ENCODE measurements at places on chromosomes 12 and 14.
A peak's percentile ranks its signal among the peaks of the same experiment; 100 is the strongest.

DNA sequence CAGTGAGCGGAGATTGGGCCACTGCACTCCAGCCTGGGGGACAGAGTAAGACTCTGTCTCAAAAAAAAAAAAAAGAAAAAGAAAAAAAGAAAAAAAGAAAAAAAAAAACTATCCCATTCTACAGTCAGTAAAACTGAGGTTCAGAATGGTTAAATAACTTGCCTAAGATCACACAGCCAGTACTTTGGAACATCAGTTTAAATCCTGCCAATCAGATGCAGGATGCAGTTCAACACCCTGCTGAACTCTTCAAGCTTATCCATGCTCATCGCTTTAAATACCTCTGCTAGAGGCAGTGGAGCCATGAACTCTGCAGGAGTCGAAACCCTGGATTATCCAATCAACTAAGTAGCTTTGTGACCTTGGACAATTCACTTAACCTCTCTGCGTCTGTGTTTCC is 3.4 kb downstream of the ZNF385A start:
- DNase-seq, result no peak

GRCh38 chr14:74554742-74555362 is 57.2 kb downstream of the LTBP2 start:
- no peak for DNase-seq

- no peak for DNase-seq
Measured at GRCh38 chr12:20122274-20122673, 246.1 kb upstream of the PDE3A start.

DNA sequence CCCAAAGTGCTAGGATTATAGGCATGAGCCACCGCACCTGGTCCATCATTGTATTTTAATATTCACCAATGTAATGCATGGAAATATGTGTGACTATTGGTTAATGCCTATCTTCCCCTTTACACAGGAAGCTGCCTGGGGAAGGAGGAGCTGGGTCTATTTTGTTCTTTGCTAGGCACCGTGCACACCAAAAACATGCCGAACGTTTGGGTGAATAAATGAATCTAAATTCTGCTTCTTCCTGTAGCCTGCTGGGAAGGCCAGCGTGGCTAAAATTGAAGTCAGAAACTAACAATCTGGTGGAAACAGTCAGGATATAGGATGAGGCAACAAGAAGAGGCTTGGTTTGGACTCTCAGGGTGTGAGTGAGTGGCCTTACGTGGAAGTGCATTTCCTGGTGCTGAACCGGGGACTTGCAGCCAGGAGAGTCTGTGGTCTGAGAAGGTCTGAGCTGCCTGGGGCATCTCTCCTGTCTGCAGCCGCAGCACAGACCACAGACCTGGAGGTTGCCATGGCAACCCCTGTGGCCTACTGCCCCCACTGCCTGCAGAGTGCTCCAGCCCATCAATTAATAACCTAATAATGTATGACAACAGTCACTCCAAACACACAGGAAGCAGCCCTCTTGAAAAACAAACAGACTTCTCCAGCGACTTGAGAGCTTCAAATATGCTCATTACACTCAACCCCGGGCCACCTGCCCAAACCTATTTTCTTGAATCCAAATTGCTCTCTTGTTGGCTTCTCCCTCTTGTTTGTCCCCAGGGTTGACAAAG is 5.5 kb upstream of the GPR68 start:
- no peak for DNase-seq

DNA sequence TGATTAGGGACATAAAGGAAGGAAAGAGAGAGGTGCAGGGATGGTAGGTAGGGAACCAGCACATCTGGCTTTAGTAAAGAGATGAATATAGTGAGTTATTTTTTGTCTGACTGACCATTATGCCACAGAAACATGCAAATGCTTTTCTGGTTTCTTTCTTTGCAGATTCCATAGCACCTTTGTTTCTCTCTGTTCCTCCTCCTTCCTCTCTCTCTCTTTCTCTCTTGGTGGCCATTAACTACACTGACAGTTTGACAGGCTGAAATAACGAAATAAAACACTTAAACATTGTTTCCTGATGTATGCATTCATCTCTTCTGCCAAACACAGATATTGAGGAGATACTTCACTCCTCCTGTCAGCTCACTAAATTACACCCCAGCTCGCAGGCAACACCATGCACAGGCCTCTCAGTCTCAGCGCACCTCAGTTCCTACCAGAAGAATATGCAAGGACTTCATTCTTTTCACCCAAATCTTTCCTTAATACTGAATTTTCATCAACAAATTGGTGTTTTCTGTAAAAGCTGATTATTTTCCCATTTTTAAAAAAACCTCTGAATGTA is 406.9 kb upstream of the SOX5 start:
- no peak for DNase-seq

GRCh38 chr14:68625366-68626090 is 167.3 kb downstream of the ZFP36L1 start:
- no peak for DNase-seq

- DNase-seq, result no peak
Measured at GRCh38 chr12:88207921-88208620, 66.0 kb downstream of the TMTC3 start.

DNA sequence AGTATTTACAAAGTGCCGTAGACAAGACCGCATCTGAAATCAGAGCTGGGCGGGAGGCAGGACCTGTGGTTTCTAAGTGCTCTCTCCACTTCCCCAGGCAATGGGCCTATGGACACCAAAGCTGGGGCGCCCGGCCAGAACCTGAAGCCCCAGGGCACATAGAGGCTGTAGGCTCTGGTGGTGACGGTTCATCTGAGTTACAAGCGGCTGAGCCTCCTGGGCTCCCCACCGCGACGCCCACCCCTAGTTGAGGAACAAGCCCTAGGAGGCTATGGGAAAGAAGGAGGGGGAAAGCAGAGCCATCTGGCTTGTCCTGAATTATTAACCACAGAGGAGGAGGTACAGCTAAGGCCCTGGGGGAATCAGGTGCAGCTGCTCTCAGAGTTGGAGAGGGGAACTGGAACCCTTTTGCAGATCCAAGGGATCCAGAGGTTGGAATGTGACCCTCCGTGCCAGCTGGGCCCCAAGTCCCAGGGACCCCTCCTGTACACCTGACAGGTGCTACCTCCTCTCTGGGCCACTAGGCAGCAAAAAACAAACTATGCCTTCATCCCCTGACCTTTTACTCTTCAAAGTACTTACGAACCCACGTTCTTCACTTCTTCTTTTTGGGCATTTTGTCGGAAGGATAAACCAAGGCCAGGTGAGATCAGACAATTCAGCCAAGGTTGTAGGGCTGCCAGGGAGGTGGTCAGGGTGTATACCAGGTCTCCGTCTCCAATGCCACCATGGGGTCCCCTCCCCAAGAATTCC is 77.2 kb downstream of the ARL6IP4 start:
- no peak for DNase-seq

DNA sequence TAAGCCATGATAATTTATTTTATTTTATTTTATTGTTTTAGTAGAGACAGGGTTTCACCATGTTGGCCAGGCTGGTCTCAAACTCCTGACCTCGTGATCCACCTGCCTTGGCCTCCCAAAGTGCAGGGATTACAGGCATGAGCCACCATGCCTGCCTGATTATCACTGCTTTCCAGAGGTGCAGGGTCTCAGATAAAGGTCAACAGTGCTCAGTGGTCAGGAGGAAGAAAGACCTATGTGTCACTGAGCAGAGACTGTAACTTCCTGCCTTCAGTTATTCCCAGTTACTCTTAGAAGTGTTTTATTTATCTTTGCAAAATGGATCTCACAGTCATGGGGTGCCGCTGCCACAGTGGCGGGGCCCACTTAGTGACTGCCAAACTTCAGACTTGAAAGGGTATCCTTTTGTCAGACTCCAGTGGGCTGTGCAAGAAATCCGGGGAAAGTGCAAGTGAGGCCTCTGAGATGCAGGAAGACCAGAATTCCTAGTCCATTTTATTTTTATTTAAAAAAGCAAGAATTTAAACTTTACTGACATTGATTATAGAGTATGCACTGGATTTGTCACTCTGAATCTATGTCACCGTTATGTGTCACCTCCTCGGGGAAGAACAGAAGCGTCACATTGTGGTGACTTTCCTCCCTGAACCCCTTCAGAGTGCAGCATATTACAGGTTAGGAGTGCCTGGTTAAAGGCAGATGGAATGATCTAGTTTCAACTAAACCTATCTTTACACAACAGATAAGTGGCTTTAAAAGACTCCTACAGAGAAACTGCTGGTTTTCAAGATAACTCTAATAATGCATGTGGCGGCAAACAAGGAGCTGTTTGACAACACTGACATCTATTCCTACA is 59.1 kb upstream of the BICD1 start:
- no peak for DNase-seq

GRCh38 chr12:98090731-98091130 is 424.7 kb upstream of the TMPO start:
- DNase-seq, result no peak

GRCh38 chr12:101799774-101800173 is 31.0 kb downstream of the GNPTAB start:
- no peak for DNase-seq

- no peak for DNase-seq
Measured at GRCh38 chr12:3049611-3050249, 27.4 kb upstream of the TSPAN9 start.

- no peak for DNase-seq
Measured at GRCh38 chr12:128810182-128811127, 13.3 kb downstream of the SLC15A4 start.

- no peak for DNase-seq
Measured at GRCh38 chr12:67909091-67909531, 80.1 kb upstream of the IFNG-AS1 start.

DNA sequence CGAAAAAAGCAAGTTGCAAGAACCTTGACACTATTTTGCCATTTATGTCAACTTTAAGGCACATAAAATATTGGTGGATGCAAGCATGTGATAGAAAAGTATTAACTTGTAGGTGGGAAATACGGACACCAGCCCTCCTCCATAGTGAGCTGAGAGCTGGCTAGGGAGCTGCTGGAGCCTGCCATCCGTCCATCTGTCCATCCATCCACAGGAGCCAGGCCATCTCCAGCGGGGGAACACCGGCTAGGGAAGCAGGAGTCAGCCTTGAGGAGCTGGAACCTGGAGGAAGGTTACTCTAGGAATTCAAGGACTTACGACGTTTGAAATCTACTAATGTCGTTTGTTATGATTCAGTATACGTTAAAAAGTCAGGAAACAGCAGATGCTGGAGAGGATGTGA is 120.7 kb upstream of the C14orf180 start:
- no peak for DNase-seq

DNA sequence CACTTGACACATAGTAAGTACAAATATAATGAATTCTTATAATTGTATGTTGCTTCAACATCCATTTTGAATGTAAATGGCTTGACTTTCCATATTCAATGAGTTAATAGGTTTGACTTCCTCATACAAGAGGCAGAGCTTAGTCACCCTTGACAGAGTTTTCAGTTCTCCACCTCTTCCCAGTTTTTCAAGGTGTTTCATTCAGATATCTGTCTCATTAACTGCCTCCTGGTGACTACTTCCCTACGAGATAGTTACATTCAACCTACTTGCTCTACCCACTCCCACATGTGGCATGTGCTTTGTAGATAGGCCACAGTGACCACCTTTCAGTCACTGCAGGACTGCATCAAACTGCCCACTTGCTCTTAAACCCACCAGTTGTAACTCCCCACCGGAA is 60.0 kb downstream of the MYF5 start:
- no peak for DNase-seq

- no peak for DNase-seq
Measured at GRCh38 chr14:54329082-54329695, 67.6 kb upstream of the CDKN3 start.

- DNase-seq, result no peak
Measured at GRCh38 chr14:90403065-90403464, 6.2 kb downstream of the CALM1 start.

DNA sequence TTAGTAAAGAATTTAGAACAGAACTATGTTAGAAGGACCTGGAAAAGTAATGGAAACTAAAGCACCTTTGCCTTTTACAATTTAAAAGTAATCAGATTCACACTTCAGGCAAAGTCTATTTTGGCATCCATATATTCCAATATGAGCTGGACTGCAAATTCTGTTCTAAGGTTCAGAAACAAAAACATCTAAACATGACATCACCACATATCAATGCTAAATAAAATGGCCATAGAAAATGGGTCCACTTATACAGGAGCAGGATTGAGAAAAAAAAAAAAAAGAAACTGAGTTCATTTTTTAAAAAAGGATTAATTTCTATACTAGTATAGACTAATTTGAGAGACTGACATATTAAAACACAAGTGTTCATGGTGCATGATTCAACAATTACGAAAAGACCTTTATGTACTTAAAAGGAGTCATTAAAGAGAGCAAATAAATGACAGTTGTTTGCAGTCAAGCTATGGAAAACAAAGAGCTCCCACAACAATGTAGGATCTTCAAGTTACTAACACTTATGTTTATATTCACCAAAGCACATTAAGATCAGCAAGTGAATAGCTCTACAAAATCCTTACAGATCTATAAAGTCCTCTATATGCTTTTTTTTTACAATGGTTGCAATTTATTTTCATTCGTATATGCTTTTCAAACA is 45.7 kb downstream of the DICER1 start:
- no peak for DNase-seq

- DNase-seq, result no peak
Measured at GRCh38 chr14:89503431-89503996, 86.5 kb upstream of the FOXN3 start.

- peak; percentile 33 for DNase-seq
Measured at GRCh38 chr12:9707864-9708808, 24.8 kb downstream of the CLECL1 start.

DNA sequence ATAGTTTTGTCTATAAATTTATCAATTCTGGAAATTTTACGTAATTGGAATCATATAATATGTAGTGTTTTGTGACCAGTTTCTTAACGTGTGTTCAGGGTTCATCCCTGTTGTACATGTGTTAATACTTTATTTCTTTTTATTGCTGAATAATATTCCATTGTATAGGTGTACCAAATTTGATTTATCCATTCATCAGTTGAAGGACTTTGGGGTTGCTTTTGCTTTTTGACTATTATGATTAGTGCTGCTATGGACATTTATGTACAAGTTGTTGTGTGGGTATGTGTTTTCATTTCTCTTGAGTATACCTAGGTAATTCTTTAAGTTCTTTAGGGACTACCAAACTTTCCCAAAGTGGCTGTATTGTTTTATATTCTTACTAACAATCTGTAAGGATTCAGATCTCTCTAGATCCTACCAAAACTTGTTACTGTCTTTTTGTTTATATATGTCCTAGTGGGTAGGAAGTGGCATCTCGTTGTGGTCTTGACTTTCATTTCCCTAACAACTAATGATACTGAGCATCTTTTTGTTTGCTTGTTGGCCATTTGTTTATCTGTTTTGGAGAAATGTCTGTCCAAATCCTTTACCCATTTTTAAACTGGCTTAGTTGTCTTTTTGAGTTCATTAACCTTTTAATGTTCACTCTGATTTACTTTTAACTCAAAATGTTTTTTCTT is 14.9 kb downstream of the VRK1 start:
- no peak for DNase-seq

DNA sequence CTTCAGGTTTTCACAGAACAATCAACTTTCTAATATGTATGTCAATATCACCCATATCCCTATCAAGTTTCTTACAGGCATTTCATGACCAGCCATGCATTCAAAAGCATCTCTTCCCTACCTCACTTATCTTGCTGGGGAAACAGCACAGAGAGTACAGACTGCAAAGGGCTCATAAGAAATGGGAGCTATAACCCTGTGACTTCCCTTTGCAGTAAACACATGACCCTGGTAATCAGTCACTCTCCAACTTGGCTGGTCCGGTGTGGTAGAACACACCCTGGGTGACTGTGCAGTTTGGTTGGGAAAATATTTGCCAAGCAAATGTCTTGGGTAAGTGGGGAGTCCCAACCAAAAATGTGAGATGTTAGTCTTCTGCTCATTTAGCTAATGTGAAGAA is 49.4 kb upstream of the TMCC3 start:
- DNase-seq, result no peak

- DNase-seq, result no peak
Measured at GRCh38 chr12:116306968-116307367, 29.5 kb upstream of the MED13L start.

Data from stimulated activated CD8-positive, alpha-beta memory T cell treated with anti-CD3 and anti-CD28 coated beads, Interleukin-4, amount 100 ng/mL, for 4 hours (primary cell).